Fibroblast of skin of back (primary cell): ENCODE measurements at places on chromosomes 2 and 18.

DNA sequence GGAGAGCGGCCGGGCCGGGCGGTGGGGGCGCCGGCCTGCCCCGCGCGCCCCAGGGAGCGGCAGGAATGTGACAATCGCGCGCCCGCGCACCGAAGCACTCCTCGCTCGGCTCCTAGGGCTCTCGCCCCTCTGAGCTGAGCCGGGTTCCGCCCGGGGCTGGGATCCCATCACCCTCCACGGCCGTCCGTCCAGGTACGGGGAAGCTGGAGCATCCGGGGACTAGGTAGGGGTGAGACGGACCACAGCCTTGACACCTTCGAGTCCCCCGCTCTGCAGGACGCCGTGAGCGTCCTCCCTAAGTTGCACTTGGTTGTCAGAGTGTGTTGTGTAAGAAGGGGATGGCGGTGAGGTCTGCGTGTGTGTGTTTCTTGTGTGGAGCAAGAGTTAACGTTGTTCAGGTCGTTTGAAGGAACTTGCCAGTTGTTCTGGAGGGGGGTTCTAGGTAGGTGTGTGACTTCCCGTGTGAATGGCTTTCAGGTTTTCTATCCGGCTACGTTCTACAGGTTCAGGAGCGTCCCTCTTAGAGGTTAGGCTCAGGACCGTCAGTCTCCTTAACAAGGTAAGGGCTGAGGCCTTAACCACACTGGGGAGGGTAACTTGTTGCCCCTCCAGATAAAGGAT, 393 bp downstream of the IL1R1 start:
- DNase-seq, result no peak

- DNase-seq, result no peak
These were observed 109.7 kb upstream of the PKDCC start for GRCh38 chr2:41937921-41938708.

GRCh38 chr2:206472094-206472493, 28.8 kb downstream of the ADAM23 start:
- no peak for DNase-seq

DNA sequence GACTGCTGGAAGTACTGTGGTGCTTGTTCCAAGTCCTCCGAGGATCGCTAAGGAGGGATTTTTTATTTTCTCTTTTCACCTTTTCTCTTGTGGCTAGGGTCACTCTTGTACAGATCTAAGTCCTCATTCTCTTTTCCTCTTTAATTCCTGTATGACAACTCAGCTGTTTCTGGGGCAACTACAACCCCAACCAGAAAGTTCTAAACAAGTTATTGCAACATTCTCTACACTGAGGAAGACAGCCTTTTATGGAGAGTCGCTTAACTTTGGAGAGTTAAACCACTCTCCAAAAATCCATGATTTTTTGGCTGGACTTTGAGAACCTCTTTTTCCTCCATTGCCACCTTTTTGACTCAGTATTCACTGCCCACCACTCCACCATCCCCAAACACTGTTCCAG, 74.0 kb upstream of the SESTD1 start:
- no peak for DNase-seq
